ENCODE measurements at places on chromosomes 2 and 18.
A peak's percentile ranks its signal among the peaks of the same experiment; 100 is the strongest.

DNA sequence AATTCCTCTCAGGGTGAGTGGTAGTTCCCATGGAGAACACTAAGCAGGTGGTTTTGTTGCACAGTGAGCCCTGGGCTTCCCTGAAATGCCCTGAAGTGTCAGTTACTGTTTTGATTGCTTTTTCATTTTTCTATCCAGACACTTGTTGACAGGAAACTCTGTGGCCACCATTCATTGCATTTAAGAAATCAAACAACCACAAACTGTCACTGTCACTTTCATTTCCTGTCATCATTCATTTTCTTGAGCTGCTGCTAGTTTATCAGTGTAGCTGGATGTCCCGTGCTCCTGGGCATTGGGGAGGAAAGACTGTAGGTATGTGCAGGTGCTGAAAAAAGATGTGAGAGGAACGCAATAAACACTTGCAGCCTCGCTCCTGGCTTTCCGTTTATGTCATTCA lies 891.6 kb upstream of the ZEB2 start:
- peak; percentile 25 for DNase-seq

- DNase-seq: no peak
Measured at GRCh38 chr2:33378556-33379210, 97.8 kb upstream of the RASGRP3 start.

DNA sequence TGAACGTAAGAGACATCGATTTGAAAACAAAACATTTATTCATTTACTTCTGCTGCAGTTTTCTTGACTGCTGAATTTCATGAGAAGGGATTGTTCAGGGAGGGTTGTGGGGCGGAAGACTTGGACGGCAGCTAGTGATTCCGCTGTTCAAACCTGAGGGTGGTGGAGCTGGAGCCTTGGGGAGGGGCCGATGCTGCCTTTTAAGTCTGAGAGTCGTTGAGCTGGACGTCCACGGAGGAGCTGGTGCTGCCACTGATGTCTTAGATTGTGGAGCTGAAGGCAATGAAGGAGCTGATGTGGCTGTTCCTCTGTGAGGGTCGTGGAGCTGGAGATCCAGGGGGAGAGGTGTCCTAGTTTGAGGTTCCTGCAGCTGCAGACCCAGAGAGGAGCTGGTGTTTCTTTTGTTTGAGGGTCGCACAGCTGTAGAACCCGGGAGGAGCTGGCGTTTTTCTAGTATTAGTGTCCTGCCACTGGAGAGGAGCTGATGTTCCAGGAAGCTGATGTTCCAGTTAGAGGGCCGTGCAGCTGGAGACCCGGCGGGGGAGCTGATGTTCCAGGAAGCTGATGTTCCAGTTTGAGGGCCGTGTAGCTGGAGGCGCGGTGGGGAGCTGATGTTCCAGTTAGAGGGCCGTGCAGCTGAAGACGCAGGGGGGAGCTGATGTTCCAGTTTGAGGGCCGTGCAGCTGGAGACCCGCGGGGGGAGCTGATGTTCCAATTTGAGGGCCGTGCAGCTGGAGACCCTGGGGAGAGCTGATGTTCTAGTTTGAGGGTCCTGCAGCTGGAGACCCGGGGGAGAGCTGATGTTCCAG lies 150.9 kb downstream of the RTP5 start:
- DNase-seq: no peak

GRCh38 chr2:219309278-219309677 lies at the start of gene PTPRN:
TSS of gene PTPRN (minus strand) at chr2:219309401. CDS start at chr2:219309332, 69 bp downstream.
- DNase-seq: peak; percentile 65

DNA sequence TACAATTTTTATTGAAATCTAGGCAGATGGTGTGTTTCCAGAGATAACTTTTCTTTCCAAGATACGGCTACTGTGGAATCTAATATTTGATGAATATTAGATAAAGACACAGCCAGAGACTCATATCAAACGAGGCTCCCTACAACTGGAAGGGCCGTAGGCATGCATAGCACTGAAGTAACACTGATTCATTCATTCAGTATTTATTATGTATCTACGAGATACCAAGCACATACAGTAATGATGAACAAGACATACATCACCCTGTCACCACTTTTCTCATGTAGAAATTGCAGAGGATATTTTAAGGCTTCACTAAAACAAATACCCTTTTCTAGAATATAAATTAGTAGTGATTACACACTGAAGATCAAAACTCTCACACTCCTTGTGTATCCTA lies 74.5 kb downstream of the KCTD18 start:
- no peak for DNase-seq

DNA sequence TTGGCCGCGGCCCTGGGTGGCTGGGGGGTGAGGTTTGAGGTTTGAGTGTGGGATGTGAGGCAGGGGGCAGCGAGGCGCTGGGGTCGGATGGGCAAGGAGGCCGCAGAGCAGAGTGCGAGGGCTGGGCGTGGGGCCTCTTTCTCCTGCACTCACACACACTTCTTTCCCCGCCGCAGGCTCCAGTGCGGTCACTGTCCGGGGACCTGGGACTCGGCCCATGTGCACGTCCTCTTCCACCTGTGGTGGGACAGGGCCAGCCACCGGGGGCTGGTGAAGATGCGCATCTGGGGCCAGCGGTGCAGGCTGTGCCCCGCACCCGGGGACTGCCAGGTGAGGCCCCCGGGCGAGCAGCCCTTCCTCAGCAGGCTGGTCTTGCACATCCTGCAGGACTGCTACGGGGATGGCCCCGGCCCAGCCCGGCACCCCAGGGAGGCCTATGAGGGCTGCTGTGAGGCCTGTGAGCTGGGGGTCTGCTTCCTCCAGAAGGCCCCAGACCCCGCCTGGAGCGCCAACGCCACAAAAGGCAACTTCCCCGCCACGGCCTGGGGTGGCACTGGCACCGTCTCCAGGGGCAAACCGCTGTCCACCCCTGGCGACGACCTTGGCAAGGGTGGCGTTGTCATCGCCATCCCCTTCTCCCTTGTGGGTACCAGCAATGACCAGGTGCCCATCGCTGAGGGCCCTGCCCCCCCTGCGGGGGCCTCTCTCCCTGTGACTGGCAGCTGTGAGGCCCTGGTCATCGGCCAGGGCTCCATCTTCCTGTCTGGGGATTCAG lies 2.2 kb downstream of the RTP5 start:
- DNase-seq: no peak

- no peak for DNase-seq
Measured at GRCh38 chr2:159875083-159875482, 77.1 kb upstream of the CD302 start.

DNA sequence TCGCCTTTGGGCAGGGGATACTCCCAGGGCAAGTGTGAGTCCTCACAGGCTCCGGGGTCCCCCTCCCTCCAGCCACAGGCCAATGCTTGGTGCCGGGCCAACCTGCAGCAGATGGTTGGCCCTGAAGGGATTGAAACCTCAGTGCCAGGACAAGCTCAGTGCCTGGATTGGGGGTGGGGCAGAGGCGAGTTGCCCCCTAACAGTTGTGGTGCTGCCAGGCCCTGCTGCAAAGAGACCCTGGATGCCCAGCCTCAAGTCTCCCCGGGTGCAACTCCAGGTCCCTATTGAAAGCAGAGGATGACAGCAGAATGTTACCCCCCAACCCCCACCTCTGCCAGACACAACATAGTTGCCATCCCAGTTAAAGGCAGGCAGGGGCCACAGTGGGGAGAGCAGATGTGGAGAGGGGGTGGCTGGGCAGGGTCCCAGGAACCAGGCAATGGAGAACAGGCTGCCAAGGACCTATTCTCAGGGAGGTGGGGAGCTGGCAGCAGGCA lies 9.5 kb upstream of the RNF103 start:
- no peak for DNase-seq

DNA sequence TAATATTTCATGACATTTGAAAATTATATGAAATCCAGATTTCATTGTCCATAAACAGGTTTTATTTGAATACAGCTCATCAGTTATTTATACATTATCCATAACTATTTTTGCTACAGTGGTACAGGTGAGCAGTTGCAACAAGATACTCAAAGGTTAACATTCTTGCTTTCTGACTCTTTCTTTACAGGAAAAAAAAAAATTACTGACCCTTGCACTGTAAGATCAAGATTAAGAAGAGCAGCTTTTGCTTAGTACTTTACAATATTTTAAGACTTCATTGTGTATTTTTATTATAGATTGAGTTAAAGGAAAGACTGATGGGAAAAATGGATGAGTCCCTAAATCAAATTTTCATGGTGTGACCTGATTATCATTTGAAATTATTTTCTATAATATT lies 11.2 kb downstream of the ETAA1 start:
- DNase-seq: no peak

GRCh38 chr2:37104178-37104577 lies 19.9 kb downstream of the GPATCH11 start:
- DNase-seq: no peak

GRCh38 chr2:228063558-228063957 lies 117.9 kb downstream of the SPHKAP start:
- DNase-seq: no peak

DNA sequence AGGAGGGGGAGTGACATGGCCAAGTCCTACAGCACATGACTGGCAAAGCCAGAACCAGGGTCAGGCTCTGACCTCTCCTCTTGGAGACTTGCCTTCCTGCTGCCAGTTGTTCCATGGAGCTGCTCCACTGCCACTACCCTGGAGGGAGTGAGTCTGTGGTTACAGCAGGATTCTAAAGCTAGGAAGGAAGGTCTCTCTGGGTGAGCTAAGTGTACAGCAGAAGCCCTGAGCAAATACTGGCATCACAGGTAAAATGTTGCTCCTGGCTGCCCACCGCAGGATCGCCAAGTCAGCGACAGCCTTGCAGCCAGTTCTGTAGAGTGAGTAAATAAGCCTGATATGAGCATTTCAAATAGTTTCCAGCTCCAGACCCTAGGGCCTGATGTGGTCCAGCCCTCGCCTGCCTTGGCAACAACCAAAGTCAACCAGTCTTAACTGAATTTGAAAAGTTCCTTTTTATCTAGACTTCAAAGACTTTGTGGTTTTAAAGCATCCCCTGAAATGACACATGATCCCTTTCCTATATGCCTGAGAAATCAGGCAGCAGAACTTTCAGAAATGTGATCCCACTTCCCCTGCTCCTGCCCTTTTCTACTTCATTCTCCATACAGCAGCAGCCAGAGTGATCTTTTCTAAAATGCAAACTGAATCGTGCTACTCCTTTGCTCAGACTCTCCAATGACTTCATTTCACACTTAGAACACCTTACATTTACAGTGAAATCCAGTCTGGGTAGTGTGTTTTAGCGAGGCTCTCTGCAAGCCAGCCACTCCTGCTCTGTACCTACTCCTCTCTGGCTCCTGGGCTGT lies 114.3 kb downstream of the MGAT5 start:
- no peak for DNase-seq

GRCh38 chr2:6081955-6082624 lies 389.9 kb downstream of the SOX11 start:
- DNase-seq: no peak

DNA sequence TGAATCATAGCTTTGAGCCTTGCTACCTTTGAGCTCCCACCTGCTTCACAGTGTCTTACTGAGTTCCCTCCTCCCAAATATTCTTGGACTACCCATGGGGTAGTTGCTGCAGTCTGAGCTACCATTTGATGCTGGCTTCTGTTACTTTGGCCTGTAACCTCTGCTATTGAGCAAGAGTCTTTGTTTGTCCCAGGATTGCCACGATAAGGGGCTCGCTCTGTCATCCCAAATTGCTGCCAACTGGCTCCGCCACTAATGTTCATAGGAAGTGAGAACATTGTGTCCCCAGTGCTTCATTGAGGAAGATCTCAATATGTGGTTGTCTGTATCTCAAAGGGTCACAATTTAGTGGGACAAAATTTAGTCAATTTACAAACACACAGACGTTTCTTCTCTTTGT lies 103.8 kb downstream of the TRIM43 start:
- DNase-seq: no peak

- no peak for DNase-seq
Measured at GRCh38 chr2:174764280-174765255, at the start of gene CHRNA1. TSS of gene CHRNA1 (minus strand) at chr2:174764472. CDS start at chr2:174764394, 78 bp downstream.

GRCh38 chr2:67663776-67664175 lies 266.6 kb downstream of the ETAA1 start:
- no peak for DNase-seq

DNA sequence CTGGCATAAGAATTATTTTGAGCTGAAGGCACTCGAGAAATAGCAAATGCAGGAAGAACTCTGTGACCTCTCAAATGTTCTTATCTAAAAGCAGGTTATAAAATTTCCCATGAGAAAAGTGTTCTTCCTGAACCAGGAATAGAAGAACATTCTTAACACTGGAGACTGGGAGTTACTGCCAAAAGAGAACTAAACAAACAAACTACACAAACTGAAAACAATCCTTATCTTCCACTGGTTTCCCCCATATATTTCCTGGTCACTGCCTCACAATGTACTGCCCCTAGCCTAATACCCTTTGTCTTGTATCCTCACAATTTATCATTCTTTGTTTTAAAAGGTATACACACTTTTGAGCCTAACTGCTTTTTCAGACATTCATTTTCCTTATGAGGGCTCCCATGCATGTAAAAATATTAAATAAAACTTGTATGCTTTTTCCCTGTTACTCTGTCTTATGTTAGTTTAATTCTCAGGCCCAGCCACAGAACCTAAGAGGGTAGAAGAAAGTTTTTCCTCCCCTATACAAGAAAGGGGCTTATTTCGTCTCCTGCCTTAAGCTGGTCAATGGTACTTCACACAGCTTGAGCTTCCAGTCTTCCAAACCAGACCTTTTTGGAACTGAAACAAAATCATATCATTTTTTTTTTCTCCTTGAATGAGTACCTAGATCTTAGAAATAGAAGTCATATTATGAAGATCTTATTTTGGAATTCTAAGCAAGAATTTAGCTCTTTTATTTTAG lies 110.6 kb downstream of the MSTN start:
- DNase-seq: no peak

DNA sequence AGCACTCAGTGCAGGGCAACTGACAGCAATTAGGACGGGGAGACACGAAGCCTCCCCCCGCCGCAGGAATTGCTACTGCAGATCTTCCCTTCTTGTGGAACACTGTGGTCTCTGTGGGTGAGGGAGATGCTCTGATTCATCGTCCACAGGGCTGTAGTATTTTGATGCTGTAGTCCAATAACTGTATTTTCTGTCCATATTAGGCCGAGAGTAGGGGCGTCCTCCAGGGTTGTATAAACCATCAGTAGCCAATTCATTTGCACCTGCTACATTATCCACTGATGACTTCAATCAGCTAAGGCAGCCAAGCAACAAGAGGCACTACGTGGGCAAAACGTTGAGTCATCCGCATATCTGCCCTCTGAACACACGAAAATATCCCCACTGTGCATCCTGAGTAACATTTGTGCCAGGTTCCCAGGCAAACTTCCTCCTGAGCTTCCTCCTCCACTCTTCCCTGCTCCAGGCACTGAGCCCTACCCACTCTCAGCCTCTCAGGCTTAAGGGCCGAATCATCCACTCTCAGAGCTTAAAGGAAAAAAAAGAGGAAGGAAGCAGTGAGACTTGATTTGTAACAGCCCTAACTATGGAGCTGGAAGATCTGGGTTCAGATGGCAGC lies 62.1 kb downstream of the LBH start:
- DNase-seq: no peak

- no peak for DNase-seq
Measured at GRCh38 chr18:62279561-62279960, 45.5 kb upstream of the TNFRSF11A start.

DNA sequence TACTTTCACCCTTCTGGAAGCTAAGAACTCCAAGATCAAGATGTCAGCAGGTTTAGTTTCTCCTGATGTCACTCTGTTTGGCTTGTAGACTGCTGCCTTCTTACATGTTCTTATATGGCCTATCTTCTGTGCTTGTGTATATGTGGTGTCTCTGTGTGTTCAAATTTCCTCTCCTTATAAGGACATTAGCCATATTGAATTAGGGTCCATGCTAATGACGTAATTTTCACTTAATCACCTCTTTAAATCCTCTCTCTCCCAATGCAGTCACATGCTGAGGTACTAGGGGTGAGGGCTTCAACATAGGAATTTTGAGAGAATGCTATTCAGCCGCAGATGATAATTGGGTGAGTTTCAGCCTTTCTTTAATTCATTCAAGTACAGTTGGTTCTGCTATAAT lies 458.3 kb upstream of the SYT4 start:
- DNase-seq: no peak

- no peak for DNase-seq
Measured at GRCh38 chr18:57050310-57050949, 96.5 kb upstream of the BOD1L2 start.
